CD4-positive, alpha-beta T cell treated with Interleukin-21 for 1 hour (primary cell): ENCODE measurements at places on chromosomes 16 and 17.
A peak's percentile ranks its signal among the peaks of the same experiment; 100 is the strongest.

GRCh38 chr17:29093090-29093871 lies 50.3 kb downstream of the PIPOX start:
- DNase-seq, result no peak

DNA sequence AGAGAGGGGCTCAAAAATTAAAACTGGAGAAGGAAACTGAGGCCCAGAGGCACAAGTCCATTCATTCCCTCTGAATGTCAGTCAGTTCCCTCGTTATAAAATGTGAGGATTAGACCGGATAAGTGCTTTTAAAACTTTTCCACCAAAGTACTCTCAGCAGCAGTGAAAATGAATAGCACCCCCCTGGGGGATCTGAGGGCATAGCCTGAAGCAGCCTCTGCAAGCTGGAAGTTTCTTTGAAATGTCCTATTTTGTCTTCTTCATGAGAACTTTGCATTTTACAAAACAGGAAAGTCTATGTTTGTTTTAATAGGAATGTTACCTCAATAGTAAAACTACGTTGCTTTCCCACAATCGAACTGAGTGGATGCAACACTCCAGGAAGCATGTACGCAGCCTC lies 273.0 kb downstream of the CEP112 start:
- no peak for DNase-seq

GRCh38 chr16:50505714-50506542 lies 42.3 kb upstream of the NKD1 start:
- no peak for DNase-seq

DNA sequence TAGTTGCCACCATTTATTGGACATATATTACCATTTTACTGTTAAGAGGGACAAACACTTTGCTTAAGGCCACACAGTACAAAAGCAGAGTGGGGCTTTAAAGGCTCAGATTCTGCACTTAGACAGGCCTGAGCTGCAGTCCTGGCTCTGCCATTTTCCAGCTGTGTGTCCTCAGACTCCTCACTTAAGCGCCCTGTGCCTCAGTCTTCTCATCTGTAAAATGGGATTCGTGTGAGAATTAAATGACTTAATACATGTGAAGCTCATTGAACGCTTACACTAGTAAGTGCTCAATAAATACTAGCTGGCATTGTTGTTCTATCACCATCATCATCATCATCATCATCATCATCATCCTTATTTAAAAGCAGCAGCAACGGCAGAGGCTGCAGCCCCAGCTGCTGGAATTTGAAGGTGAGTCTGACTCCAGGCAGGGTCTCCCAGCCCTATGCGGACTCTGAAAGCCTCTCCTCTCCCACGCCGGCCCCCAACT lies 445 bp upstream of the CACNG5 start:
- DNase-seq, result no peak

DNA sequence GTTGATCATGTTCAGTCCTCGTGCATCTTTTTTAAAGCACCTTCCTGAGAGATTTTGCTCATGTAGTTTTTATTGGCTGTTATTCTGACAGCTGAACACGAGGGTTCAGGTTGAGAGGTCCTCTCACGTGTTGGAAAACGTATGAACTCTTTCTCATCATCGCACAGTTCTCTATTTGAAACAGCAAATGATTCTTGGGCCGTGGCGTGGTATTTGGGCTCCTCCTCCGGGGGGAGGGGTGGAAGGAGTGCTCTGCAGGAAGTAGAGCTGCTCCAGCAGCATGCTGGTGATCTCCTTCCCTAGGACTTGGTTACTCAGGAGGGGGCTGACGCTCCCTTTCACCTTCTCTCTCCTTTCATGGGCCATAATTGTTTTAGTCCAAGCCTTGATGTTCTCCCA lies 70.4 kb downstream of the KSR1 start:
- peak; percentile 19 for DNase-seq

GRCh38 chr17:65489413-65490155 lies 71.9 kb downstream of the AXIN2 start:
- DNase-seq, result no peak

DNA sequence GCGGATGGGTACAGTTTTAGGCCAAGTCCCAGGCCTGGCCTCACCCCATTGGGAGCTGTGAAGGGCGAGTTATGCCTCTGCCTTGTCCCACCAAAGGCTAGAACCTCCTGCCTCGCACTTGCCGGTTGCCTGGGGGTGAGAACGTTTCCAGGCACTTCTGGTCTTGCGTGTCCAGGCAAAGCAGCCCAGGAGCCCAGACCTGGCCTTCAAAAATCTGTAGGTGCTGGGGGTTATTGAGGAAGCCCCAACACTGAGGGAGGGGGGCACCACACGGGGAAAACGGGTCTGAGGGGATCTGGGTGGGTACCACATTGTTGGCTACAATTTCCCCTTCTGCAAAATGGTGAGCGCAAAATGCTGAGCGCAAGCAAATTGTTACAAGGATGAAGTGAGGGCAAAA lies 12.2 kb upstream of the ATP2C2 start:
- no peak for DNase-seq

- DNase-seq, result no peak
These were observed 96.4 kb downstream of the MSI2 start for GRCh38 chr17:57352665-57353175.

DNA sequence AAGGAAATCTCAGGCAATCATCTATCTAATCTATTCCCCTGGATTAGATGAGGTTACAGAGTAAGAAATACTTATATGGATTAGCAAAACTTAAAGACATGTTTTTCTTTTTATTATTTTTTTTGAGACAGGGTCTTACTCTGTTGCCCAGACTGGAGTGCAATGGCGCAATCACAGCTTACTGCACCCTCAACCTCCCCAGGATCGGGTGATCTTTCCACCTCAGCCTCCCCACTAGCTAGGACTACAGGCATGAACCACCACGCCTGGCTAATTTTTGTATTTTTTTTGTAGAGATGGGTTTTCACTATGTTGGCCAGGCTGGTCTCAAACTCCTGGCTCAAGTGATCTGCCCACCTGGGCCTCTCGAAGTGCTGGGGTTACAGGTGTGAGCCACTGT lies 3.3 kb upstream of the NFE2L1 start:
- DNase-seq, result no peak

DNA sequence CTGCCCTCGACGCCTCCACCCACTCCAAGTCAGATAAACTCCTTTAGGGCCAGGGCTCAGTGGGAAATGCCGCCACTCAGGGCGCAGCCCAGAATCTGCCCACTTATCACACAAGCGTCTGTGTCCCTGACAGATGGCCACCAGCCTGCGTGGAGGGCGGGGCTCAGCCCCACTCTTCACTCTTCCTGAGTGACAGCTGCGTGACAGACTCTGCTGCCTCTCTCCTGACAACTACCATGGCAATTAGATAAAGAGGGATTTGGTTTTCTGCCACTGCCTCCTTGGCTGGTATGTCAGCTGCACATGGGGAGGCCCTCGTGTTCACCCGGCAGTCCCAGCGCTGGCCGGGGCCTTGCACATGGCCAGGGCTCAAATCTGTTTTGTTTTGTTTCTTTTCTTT lies 96.2 kb downstream of the RTN4RL1 start:
- DNase-seq, result no peak

DNA sequence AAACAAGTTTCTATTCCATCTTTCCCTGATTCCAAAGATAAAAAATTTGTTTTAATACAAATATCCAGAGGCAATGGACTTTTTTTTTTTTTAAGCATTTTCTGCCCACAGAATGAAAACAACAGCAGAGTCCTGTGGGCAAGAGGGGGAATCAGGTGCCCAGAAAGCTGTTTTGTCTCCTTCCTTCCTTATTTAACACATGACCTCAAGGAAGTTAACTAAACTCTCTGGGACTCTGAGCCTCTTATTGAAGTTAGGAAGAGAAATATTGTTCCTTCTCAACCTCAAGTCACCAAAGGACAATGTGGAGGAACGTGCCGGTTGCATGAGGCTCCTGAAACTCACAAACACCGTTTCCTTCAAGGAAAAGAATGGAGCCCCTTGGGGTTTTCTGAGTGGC lies 34.9 kb downstream of the LITAF start:
- DNase-seq, result no peak

DNA sequence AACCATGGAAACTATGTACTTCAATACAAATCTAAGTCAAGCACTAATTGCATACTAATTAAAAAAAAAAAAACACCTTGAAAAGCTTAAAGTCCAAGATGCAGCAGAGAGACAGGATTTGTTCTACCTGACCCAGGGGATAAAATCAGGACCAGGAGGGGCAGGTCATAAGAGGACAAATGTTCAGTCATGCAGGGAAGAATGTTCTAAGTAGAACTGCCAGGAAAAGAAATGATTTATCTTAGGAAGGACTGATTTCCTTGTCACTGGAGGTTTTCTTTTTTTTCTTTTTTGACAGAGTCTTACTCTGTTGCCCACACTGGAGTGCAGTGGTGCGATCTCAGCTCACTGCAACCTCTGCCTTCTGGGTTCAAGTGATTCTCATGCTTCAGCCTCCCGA lies 9.1 kb upstream of the GHDC start:
- no peak for DNase-seq

DNA sequence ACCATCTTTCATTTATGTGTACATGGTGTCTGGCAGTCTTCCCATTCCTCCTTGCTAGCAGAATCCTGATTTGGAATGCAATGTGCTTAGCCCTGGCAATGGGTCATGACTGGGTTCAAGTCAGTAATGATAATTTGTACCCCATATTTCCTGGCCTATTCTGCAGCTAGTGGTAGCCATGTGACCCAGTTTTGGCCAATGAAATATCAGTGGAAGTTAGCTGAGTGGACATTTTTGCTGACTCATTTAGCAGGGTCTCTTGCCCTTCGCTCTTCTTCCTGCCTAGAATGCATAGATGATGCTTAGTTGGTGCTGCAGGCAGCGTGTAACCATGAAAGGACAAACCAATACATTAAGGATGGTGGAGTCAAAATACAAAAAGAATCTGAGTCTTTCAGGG lies 78.8 kb upstream of the AKTIP start:
- DNase-seq, result no peak

DNA sequence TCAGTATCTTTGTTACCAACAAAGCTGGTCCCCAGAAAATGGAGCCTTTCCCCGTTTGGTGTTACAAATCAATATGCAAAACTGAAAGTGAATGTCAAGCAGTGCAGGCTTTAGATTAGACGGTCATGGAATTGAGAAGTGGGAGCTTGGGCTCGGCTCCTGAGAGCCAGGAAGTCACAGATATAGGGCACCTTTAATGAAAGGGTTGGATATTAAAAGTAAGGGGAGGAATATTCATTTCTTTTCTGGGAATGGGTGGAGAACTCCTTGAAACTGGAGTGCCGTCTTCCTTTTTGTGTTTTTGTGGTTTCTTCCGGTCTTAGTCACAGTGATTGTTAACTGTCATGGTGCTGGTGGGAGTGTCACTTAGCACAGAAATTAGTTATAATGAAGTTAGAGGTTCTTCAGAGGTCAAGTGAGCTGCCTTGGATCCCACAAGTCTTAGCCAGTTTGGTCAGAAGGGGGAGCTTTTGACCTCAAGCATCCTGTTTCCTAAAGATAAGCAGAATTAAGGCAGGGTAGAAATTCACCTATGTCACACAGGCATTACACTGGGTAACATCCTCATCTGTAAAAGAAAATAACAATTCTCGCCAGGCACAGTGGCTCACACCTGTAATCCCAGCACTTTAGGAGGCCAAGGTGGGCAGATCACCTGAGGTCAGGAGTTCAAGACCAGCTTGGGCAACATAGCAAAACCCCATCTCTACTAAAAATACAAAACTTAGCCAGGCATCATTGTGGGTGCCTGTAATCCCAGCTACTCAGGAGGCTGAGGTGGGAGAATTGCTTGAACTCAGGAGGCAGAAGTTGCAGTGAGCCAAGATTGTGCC lies 9.6 kb upstream of the EIF1 start:
- peak; percentile 89 for DNase-seq

DNA sequence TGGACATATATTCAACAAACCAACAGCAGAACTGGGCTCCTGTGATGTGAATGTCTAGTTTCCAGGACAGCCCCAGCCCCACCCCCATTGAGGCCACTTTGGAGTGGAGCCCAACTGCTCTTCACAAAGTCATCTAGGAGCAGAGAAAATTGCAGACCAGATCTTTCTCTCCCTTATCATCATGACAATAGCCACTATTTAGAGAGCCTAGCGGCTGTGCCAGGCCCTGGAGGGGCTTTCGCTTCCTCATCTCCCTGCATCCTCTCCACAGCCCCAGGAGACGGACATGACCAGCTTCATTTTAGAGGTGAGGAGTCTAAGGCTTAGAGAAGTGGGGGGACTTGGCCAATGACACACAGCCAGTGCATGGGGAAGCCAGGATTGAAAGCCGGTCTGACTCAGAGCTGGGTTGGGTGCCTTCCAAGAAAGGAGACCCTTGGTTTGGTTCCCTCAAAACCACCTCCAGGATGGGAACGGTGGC lies 1.4 kb downstream of the PRSS8 start:
- DNase-seq, result no peak

GRCh38 chr17:81712468-81713003 lies 452 bp downstream of the SLC25A10 start:
- no peak for DNase-seq

- DNase-seq, result peak; percentile 22
These were observed 186.5 kb downstream of the STX8 start for GRCh38 chr17:9389111-9389527.

DNA sequence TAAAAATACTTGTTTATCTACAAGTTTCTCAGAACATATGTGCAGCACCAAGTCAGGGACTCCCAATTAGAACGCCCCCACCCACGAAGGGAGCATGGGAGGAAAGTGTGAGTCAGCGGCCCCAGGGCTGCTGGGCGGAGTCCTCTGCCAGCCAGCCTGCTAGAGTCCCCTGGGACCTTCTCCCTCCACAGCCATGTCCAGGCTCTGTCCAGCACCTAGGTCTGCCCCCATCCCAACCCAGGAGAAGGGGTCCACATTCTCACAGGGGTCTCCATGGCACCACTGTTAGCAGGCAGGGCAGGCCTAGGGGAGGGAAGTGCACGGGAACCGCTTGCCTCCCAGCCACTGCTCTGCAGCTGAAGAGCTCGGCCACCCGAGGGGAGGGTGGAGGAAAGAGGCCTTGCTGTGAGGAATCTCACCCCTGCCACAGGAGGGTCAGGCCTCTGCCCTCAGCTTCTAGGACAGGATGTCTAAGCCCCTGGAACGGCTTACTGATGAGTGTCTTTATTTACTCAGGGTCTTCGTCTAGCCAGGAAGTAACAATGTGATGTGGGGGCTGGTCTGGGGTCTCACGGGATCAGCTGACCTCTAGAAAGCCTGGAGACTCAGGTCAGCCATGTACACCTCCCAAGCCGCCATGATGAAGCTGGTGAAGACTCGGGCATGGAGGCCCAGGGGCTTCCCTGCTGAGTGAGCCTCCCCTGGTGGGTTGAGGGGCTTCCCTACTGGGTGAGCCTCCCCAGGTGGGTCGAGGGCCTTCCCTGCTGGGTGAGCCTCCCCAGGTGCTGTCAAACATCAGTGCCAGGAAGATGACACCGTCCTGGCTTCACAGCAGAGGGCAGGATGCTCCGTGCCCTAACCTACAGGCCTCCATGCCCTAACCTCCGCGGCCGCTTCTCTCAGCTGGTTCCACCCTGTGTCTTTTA lies 190.3 kb downstream of the RBFOX3 start:
- no peak for DNase-seq
